ENCODE measurements at places on chromosomes 4 and X.

DNA sequence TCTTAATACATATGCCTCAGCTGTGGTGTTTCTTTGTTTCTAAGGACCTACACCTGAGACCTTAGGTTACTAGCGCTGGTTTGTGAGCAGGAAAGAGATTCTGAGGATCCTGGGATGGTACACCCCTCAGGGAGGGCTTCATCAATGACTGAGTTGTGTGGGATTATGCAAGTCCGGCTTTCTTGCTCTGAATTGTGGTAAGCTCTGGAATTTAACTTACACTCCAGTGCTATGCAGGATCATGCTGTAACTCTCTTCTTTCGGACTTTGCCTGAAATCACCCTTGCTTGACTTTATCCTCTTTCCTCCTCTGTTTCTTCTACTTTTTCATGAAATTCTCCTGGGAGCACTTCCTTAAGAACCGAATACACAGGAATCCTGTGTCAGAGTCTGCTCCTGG, 431.5 kb upstream of the BOD1L1 start:
- no peak for DNase-seq

DNA sequence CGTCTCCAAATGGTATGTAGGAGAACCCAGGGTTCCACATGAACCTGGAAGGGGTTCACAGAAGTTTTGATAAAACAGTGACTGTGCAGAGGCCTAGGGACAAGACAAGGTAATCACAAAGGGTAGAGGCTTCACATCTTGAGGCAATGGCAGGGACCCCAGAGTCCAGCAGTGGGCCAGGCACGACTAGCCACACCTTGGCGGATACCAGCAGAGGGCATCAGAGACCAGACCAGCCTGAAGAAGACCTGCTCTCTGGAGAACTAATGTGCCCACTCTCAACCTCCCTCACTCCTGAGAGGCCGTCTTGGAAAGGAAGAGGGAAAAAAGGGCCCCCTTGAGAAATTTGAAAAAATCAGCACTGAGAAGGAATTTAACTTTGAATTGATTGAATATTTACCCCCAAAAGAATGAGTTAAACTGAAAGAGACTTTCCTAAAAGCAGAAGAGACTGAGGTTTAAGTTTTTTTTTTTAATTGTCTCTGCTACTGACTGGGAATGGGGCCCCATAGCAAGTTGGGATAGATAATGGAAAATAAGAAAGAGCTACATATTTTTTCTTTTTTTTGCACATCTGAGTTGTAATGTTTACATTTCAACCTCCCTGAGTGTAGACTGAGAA, 243.8 kb upstream of the JADE1 start:
- DNase-seq: peak; percentile 49

DNA sequence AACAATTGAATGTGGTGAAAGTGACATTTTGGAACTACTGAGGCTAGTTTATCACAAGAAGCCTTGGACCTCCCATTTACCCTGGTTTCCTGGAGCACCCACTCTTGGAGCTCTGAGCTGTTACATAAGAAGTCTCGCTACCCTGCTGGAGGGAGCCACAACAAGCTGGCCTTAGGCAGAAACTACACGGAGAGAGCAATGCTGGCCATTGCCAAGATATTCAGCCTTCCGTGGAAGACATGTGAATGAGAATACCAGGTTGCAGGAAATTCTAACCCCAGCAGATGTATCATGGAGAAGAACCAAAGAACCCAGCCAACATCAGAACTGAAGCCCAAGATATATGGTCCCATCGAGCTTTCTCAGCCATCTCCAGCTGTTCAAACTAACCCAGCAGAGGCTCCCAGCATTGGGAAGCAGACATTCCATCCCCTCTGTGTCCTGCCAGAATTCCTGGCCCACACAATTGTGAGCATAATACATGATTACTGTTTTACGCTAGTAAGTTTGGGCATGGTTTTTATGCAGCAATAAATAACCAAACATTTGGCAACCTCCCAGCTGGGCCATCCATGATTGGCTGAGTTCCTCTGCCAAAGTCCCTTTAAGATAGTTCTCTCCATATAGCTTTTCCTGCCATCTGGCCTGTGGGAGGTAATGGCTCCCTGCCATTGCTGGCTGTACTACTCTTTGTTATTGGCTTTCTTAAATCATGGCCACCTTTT, 17.9 kb upstream of the PDE5A start:
- DNase-seq: no peak

GRCh38 chr4:124469981-124470380, 242.6 kb downstream of the ANKRD50 start:
- no peak for DNase-seq

GRCh38 chrX:104084534-104085277, 8.7 kb upstream of the TMSB15C start:
- no peak for DNase-seq

DNA sequence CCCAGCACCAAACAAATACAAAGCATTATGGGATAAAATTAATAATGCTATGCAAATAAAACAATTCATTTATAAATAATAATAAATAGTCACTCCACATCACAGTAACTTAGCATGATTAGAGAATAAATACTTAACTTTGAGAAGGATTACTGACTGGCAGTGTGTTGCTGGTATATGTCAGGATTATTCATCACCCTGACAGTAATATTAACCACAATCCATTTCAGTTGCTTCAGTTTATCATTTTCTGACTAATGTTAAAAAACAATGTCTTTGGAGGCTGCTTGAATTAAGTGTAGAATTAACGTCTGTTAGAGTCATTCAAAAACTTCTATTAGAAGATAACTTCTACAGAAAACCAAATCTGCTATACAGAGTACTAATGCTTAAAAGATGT, 124.1 kb upstream of the MAB21L2 start:
- DNase-seq: no peak

DNA sequence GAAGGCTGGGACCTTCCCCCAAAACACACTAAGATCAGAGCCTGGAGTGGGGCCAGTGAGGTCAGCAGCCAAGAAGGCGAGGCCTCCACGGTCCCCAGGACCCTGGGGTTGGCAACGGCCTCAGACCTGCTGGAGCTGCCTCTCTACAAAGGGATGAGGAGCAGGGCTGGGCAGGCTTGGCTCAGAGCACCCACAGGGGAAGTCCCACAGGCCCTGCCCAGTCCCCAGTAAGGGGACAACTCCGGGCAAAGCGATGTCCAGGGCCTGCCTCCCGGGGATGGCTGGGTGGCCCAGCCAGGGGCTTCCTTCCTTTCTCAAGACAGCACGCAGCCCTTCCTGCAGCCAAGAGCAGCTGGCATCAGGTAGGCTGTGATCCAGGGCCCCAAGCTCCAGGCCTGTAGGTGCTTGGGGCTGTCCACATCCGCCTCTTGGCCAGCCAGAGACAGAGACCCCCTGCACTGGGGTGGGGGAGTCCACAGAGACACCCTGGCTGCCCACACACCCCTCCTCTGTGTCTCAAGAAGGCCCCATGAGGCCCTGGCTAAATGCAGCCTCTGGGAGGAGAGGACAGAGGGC, 5.7 kb downstream of the MXD4 start:
- peak; percentile 4 for DNase-seq

Measured in activated CD4-positive, alpha-beta T cell treated with anti-CD3 and anti-CD28 coated beads for 36 hours (primary cell).